ENCODE measurements at places on chromosomes 11 and 22. TPM values are rescaled to one million over a fixed set of nuclear protein-coding genes. Genes with fewer than 3 reads are reported as not detected.
A peak's percentile ranks its signal among the peaks of the same experiment; 100 is the strongest.

DNA sequence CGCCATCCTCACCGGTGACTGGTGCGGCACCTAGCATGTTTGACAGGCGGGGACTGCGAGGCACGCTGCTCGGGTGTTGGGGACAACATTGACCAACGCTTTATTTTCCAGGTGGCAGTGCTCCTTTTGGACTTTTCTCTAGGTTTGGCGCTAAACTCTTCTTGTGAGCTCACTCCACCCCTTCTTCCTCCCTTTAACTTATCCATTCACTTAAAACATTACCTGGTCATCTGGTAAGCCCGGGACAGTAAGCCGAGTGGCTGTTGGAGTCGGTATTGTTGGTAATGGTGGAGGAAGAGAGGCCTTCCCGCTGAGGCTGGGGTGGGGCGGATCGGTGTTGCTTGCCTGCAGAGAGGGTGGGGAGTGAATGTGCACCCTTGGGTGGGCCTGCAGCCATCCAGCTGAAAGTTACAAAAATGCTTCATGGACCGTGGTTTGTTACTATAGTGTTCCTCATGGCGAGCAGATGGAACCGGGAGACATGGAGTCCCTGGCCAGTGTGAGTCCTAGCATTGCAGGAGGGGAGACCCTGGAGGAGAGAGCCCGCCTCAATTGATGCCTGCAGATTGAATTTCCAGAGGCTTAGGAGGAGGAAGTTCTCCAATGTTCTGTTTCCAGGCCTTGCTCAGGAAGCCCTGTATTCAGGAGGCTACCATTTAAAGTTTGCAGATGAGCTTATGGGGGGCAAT is 1.1 kb downstream of the NEAT1 start:
- no peak for DNase-seq
- peak overlapping the region; percentile 63 for H3K4me3 ChIP-seq
- H3K36me3 ChIP-seq = peaks cover 7% of the 10 kb centered on the region
- H3K27ac ChIP-seq = peak overlapping the region; percentile 95
- no peaks in the 10 kb centered on the region for H3K27me3 ChIP-seq

DNA sequence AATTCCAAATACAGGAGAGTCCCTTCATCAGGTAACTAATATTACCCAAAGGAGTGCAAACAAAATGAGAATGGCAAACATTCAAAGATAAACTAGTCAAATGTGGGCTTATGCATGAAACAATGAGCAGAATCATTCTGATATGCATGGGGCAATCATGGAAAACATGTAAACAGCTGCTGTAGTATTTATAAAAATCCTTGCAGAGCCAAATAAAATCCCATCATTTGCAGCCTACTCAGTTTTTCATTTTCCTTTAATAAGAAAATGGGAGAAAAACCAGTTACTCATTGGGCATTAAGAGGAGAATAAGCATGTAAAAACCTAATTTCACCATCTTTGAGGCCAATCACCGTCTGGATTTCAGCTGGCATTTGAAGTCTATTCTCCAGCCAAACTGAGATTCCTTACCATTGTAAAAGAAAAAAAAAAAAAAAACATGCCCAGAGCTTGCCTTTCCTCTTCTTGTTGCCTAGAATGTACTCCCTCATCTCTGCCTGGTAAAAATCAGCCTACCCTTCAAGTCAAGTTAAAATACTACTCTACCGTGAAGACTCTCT is 249.1 kb downstream of the TTC28 start:
- no peak overlapping the region for H3K27ac ChIP-seq
- H3K36me3 ChIP-seq = no peaks in the 10 kb centered on the region
- no peak for DNase-seq
- no peak overlapping the region for H3K4me3 ChIP-seq
- H3K4me1 ChIP-seq = no peaks in the 10 kb centered on the region
- H3K27me3 ChIP-seq = no peaks in the 10 kb centered on the region

DNA sequence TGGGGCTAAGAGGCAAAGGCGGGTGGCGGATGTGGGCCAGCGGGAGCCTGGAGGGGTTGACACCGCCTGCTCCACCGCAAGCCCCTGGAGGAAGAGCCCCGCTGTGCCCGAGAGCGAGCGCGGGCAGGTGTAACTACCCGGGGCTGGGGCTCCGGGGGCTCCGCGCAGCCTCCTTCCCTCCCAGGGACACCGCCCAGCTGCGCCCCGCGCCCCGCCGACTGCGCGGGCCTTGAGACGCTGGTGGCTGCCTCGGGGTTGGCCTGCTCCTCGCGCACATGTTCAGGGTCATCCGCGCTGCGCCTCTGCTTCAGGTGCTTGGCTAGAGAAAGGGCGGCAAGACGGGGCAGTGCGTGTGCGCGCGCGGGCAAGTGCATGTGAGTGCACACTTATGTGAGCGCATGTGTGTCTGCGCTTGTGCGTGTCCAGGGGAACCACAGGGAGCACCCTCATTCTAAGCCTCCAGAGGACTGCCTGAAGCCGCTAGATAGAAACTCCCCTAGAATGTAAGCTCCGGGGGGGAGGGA is 197.5 kb upstream of the TMEM45B start:
- H3K36me3 ChIP-seq = no peaks in the 10 kb centered on the region
- H3K4me1 ChIP-seq = no peaks in the 10 kb centered on the region
- no peak overlapping the region for H3K27ac ChIP-seq
- H3K4me3 ChIP-seq = no peak overlapping the region
- H3K27me3 ChIP-seq = peaks cover 15% of the 10 kb centered on the region

- H3K27me3 ChIP-seq = peaks cover 67% of the 10 kb centered on the region
- peaks cover 6% of the 10 kb centered on the region for H3K4me1 ChIP-seq
- H3K36me3 ChIP-seq = no peaks in the 10 kb centered on the region
- DNase-seq = no peak
- H3K27ac ChIP-seq = no peak overlapping the region
- no peak overlapping the region for H3K4me3 ChIP-seq
Measured at GRCh38 chr22:50267591-50268390, 2.4 kb downstream of the MAPK11 start.

DNA sequence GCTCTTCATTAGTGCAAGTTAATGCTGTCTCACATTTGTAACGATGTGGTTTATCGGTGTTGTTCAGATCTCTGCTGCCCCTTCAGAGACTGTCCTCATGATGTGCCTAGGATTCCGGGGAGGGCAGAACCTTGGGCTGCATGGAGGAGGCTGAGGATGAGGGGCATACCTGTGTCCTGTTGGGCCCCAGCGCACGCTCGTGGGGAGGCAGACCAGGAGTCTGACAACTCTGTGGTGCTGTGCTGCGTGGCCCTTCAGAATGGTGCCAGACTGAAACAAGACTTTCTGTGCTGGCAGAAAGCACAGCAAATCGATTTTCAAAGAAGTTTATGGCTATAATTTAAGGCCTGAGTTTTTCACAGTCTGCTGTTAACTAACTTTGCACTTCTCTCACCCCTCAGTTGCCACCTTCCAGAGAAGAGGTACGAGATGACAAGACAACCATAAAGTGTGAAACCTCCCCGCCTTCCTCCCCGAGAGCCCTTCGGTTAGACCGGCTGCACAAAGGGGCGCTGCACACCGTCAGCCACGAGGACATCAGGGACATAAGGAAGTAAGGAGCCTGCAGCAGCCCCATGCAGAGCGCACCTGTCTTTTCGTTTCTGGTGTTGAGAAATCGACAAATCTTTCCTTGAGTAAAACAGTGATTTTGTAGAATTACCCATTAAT is 44.3 kb upstream of the CTTN start:
- no peak overlapping the region for H3K27ac ChIP-seq
- H3K36me3 ChIP-seq = peaks cover 54% of the 10 kb centered on the region
- no peak for DNase-seq
- H3K27me3 ChIP-seq = no peaks in the 10 kb centered on the region
- no peak overlapping the region for H3K4me3 ChIP-seq
- H3K4me1 ChIP-seq = no peaks in the 10 kb centered on the region

DNA sequence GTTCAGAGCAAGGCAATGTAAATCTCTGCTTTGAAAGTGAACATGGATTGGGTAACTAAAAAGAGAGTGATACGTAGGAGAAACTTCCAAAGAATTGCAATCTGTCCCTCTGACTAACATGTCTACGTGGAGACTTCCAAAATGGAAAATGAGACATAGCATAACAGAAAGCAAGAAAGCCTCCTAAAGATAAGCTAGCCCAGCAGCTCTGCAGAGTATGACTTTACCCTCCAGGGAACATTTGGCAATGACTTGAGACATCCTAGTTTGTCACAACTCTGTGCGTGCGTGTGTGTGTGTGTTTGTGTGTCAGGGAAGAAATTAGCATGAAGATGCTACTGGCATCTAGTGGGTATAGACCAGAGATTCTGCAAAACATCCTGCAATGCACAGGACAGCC is 817.4 kb downstream of the NTM start:
- H3K36me3 ChIP-seq = no peaks in the 10 kb centered on the region
- H3K27ac ChIP-seq = no peak overlapping the region
- H3K4me1 ChIP-seq = no peaks in the 10 kb centered on the region
- no peak for DNase-seq
- H3K27me3 ChIP-seq = no peaks in the 10 kb centered on the region

DNA sequence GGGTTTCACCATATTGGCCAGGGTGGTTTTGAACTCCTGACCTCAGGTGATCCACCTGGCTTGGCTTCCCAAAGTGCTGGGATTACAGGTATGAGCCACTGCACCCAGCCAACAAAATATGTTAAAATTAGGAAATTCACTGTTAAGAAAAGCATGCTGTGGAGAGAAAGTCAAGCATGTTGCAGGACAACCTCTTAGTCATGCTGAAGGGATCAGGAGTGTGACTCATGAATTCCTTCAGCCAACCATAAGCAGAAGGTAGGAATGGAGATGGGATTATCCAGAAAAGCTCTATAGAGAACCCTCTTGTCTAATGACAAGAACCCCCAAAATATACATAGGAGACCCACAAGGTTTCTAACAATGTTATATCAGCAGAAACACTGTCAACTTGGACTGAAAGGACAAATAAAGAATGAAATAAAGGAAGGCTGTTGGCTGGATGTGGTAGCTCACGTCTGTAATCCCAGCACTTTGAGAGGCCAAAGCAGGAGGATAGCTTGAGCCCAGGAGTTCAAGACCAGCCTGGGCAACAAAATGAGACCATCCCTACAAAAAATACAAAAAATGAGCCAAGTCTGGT is 16.0 kb downstream of the MRTFA start:
- H3K27ac ChIP-seq = no peak overlapping the region
- H3K4me1 ChIP-seq = no peaks in the 10 kb centered on the region
- H3K27me3 ChIP-seq = no peaks in the 10 kb centered on the region
- DNase-seq = no peak

DNA sequence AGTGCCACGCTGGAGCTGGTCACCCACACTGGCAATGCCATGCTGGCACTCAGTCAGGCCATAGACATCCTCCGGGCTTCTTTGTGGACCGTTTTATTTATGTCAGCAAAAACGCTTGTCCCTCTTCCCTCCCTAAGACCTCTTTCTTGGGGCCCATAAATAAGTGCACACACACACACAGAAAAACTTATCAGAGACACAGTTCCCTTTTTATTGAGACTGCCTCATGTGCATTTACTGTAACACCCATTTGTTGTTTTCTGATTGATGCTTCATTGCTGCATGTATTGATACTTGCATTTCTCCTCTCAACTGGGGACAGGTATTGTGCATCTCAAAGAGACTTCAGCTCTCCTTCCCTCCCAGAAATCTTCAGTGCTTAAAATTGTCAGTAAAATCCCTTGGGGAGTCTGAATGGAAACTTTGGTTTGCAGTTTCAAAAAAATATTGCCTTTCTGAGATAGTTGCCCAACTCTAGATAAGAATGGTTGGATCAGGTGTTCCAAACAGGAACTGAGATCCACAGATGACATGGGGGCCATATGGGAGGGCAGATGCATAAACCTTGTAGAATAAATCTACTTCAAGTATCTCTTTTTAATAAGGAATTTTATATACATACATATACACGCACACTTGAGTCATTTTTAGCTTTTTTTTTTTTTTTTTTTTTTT is 50.9 kb downstream of the PPP2R1B start:
- peaks cover 2% of the 10 kb centered on the region for H3K4me1 ChIP-seq
- H3K4me3 ChIP-seq = no peak overlapping the region
- H3K27ac ChIP-seq = no peak overlapping the region
- H3K27me3 ChIP-seq = no peaks in the 10 kb centered on the region
- DNase-seq = no peak

- H3K36me3 ChIP-seq = no peaks in the 10 kb centered on the region
- peak; percentile 5 for DNase-seq
- H3K4me1 ChIP-seq = no peaks in the 10 kb centered on the region
- H3K27me3 ChIP-seq = no peaks in the 10 kb centered on the region
- H3K4me3 ChIP-seq = no peak overlapping the region
- no peak overlapping the region for H3K27ac ChIP-seq
Measured at GRCh38 chr11:45209891-45210699, 63.7 kb downstream of the PRDM11 start.

- no peak overlapping the region for H3K27ac ChIP-seq
- DNase-seq = peak; percentile 26
- no peak overlapping the region for H3K4me3 ChIP-seq
- no peaks in the 10 kb centered on the region for H3K36me3 ChIP-seq
- peaks cover 16% of the 10 kb centered on the region for H3K4me1 ChIP-seq
- H3K27me3 ChIP-seq = no peaks in the 10 kb centered on the region
Measured at GRCh38 chr22:38572065-38572464, 2.1 kb upstream of the DMC1 start.

- DNase-seq = no peak
- no peak overlapping the region for H3K27ac ChIP-seq
- no peak overlapping the region for H3K4me3 ChIP-seq
- H3K4me1 ChIP-seq = no peaks in the 10 kb centered on the region
- no peaks in the 10 kb centered on the region for H3K36me3 ChIP-seq
Measured at GRCh38 chr11:103676413-103676812, 360.0 kb upstream of the DDI1 start.

DNA sequence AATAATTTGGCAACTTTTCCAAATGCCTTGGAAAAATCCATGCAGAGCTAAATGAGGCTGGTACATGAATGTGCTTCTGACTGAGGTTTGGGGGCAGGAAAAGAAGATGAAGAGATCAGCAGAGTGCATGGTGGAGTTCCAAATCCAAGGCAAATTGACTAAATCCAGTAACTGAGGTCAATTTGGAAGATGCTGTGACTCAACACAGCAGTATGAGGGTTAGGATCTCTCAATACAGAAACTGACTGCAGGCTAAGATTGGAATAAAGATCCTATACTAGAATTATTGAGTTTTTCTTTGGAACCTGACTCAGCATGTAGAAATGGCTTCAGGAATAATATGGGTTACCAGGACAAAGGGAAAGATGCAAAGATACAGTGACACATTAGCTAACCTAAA is 99.3 kb upstream of the FAT3 start:
- no peak overlapping the region for H3K4me3 ChIP-seq
- H3K27me3 ChIP-seq = no peaks in the 10 kb centered on the region
- H3K4me1 ChIP-seq = no peaks in the 10 kb centered on the region

Gene PDE3B
- total RNA-seq = 9.8 TPM

Gene AGBL2
- 2.7 TPM for total RNA-seq

Gene EHF
- total RNA-seq = 0.76 TPM

Gene CDHR5
- not detected for total RNA-seq
